ENCODE measurements at places on chromosomes 5 and 9. TPM values are rescaled to one million over a fixed set of nuclear protein-coding genes. Genes with fewer than 3 reads are reported as not detected.

CRHBP gene
- polyA plus RNA-seq = not detected

ECSCR gene
- polyA plus RNA-seq = 0.83 TPM

SV2C gene
- polyA plus RNA-seq = 0.56 TPM

HARS1 gene
- polyA plus RNA-seq = 93.8 TPM

ANKRD34B gene
- polyA plus RNA-seq = not detected

LRRC70 gene
- polyA plus RNA-seq = 0.76 TPM

PCYOX1L gene
- polyA plus RNA-seq = 15.3 TPM

TRUB2 gene
- polyA plus RNA-seq = 64.9 TPM

PTPRD gene
- not detected for polyA plus RNA-seq

CAVIN4 gene
- not detected for polyA plus RNA-seq

ADGRV1 gene
- polyA plus RNA-seq = 0.32 TPM

IFNA17 gene
- polyA plus RNA-seq = not detected

ACSL6 gene
- polyA plus RNA-seq = not detected

RMRP gene
- polyA plus RNA-seq = 13.3 TPM

OBP2B gene
- not detected for polyA plus RNA-seq

NR2F1 gene
- polyA plus RNA-seq = not detected

IL9 gene
- polyA plus RNA-seq = not detected

EGFLAM gene
- not detected for polyA plus RNA-seq

JADE2 gene
- 13.7 TPM for polyA plus RNA-seq

F12 gene
- 9.7 TPM for polyA plus RNA-seq

UBE2QL1 gene
- polyA plus RNA-seq = not detected

LCN9 gene
- polyA plus RNA-seq = not detected

All from GM12878 (cell line).